ENCODE measurements at places on chromosomes 12 and 14.

DNA sequence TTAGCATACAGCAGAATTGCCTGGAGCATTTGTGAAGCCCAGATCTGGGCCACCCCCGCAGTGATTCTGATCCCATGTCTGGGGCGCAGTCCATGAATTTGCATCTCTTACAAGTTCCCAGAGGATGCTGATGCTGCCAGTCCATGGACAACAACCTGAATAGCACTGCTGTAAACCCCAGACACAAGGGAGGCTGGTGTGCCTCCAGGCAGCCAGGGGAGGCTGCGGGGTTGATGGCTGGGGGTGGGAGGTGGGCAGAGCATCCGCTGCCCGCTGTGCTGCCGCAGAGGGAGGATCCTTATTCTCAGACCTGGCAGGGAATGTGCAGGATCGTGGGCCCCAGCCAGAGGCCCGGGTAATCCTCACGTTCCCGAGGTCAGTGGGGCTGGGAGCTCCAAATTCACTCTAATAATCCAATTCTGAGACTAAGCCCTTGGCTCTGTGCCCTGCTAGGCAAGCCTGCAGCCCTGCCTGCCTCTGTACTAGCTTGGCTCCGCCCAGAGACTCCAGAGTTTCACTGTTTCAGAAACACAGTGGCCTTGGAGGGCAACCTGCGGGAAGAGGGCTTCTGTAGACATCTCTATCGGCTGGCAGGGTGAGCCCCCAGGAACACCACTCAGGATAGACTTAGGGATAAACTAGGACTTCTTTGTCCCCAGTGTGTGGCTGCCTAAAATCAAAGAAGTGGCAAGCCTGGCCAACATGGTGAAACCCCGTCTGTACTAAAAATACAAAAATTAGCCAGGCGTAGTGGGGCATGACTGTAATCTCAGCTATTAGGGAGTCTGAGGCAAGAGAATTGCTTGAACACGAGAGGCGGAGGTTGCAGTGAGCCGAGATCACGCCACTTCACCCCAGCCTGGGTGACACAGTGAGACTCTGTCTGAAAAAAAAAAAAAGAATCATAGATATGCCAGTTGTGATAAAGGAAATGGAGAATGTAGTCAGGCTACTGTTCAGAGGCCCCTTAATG, 17.8 kb upstream of the MLEC start:
- no peak for DNase-seq

DNA sequence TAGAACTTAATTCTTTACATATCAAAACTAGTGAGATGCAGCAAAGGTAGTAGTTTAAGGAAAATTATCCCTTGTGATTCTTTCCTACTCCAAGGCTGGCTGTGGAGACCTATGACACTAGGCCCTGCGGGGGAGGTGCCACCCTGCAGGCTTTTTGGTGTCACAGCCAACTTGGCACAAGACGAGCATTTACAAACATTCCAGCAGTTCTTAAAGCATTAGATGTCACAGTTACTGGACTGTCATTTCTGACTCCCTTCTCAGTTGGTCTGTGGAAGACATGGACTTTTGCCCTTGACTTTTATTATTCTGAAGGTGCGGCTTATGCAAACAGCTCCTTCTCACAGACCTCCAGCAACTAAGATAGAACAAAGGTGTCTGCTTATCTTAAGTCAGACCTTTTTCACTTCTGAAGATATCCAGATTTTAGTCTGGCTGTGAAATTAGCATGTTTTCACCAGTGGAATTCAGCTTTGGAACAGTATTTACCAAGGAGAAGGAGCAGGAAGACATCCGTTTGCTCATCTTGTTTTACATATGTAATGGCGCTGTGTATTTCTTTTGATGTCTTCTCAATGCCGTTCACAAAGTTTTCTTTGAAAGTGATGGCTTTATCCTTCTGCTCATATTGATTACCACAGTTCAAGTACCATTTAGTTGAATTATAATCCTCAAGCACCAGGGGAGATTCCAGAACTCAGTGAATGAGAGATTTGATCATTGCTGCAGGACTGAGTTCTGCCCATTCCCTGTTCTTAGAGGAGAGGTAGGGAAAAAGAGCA, 17.9 kb downstream of the SRGAP1 start:
- DNase-seq: no peak

GRCh38 chr12:6996040-6996441, 22.2 kb downstream of the LPCAT3 start:
- no peak for DNase-seq

- DNase-seq: no peak
Observed at GRCh38 chr14:20143911-20144310, 5.3 kb downstream of the OR4N5 start.

DNA sequence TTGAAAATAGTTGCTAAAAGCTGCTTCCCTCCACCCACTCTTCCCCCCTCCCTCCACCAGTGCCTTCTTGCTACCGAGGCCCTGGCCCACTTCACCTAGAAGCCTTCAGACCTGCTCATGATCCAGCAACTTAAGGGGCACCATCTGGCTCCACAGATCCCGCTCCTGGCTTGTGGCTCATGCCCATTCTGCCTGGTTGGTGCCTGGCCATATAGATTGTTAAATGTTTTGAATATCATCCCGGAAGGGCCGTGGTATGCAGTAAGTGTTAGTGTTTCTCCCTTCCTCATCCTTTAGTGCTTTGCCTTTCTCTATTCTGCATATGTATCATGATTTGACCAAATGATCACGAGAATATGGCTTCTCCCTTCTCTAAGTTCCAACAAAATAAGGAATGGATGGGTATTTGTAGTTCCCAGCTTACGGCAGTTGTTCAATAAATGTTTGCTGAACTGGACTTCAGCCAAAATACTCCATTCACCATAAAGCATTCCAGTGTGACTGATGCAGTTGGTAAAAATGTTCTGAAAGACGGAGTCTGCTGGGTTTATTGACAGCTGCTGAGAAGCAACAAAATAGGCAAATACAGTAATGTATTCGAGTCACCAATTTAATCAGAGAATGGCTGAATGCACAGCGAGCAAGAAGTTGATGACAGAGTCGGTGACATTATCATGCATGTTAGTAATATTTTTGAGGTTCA, 30.7 kb downstream of the GRIP1 start:
- no peak for DNase-seq

DNA sequence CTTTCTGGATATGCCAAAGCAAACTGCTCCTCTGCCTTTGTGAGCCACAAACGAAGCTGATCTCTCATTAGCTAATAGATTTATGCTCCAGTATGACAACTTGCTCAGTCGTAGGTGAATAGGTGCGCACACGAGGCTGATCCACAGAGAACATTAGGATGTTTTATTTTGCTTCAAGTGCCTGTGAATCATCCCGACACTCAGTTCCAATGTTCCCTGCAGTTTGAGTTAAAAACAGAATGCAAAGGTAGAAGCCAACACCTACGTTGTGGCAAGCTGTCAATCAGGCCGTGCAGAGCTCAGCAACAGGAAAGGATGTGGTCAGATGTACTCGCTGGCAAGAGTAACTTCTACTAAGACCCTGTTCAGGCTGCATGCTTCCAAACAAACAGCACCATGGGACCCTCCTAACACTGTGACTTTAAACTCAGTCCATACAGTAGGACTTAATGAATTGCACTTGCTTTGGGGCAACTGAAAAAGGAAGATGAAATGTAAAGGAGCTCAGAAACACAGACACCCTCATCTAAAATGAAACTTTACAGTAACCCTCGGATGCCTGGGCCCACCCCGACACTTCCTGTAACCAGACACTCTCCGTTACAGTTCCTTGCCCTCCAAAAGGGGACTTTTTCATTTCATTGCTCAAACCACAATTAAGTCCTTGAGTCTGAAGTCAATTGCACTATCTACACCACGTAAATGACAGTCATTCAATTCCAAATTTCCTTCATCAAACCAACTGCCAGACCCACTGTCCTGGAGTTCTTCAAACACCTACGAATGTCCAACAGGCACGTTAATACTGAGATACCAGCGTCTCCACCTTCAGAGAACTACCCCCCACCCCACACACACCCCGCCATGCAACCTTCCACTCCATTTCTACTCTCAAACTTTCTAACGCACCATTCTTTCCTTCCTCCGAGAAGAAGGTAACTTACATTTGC, 1.6 kb downstream of the CCDC88C start:
- peak; percentile 67 for DNase-seq

- no peak for DNase-seq
Observed at GRCh38 chr12:10750385-10750727, 27.2 kb upstream of the YBX3 start.

DNA sequence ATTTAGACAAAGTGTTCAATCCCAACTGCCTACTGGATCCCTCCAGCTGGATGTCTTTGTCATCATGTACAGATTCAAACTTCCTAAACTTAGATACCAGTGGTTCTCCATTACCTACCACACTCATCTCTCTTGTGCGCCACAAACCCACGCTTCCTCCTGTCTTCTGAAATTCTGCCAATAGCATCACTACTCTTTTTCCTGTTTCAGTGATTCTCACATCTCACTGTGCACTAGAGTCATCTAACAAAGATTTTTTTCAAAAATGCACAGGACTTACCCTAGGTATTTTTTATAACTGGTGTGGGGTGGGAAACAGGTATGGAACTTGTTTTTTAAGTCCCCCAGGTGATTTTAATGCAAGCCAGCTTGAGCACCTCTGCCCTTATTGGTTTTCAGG, 5.9 kb downstream of the PSMB5 start:
- DNase-seq: no peak

GRCh38 chr12:124774462-124775167, 89.0 kb downstream of the SCARB1 start:
- no peak for DNase-seq

DNA sequence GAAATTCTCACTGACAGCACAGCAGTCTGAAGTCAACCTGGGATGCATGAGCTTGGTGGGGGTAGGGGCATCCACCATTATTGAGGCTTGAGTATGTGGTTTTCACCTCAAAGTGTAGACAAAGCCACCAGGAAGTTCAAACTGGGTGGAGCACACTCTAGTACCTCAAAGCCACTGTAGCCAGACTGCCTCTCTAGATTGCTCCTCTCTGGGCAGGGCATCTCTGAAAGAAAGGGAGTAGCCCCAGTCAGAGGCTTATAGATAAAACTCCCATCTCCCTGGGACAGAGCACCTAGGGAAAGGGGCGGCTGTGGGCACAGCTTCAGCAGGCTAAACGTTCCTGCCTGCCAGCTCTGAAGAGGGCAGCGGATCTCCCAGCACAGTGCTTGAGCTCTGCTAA, 143.0 kb downstream of the KITLG start:
- no peak for DNase-seq

- DNase-seq: no peak
Observed at GRCh38 chr12:82357845-82358199, 365 bp downstream of the CCDC59 start.

DNA sequence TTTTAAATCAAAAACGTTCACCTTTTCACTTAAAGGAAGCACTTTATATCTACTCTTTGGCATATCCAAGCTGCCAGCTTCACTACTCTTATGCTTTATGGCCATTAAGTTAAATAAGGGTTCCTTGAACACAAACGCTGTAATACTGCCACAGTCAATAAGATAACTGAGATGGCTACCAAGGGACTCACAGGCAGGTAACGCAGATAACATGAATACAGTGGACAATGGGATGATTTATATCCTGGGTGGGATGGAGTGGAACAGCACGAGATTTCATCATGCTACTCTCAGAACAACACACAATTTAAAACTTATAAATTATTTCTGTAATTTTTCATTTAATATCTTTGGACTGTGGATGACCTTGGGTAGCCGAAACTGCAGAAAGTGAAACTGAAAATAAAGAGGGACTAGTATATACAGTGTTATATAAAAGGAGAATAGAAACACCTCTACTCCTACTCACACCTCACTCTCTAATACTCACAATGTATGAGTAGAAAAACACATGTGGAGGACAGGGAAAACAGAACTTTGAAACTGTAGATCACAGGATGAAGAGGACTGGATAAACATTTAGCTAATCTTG, 367.3 kb downstream of the C12orf50 start:
- no peak for DNase-seq

GRCh38 chr12:45648070-45648469, 81.4 kb upstream of the ARID2 start:
- no peak for DNase-seq

Measured in hematopoietic multipotent progenitor cell (in vitro differentiated cells).